ENCODE measurements at places on chromosomes 5 and 9.

GRCh38 chr9:23438299-23438907 lies 387.6 kb downstream of the ELAVL2 start:
- no peak for DNase-seq

DNA sequence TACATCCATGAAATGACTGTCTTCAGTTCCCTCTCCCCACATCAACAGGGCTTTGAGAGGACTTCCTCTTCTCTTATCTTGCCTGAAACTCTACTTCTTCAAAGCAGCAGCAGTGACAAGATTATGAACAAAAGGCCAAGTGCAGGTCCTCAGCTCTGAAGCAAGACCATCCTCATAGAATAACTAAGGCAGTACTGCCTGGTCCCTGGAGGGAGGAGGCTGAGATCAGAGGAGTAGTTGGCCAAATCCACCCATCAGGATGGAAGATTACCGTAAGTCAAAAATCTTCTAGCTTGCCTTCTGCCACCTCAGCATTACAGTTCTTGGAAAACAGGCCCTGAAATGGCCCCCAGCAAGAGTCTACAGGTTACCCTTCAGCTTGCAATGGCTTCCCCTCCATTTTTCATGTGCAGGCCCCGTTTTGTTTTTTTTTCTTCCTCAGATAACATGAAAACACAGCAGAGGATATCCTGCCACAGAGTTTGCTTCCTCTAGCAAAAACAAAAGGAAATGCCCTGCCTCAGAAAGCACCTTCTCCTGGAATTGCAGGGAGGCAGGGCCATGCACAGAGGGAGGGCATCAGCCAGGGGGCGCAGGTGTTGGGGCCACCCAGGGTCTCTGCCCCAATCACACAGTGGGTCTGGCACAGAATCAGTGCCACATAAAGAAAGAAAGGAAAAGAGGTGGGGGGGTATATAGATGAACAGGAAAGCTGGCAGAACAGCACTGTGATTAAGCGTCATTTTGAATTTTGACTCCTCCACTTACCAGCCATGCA lies 40.0 kb downstream of the KLHL3 start:
- DNase-seq = no peak

DNA sequence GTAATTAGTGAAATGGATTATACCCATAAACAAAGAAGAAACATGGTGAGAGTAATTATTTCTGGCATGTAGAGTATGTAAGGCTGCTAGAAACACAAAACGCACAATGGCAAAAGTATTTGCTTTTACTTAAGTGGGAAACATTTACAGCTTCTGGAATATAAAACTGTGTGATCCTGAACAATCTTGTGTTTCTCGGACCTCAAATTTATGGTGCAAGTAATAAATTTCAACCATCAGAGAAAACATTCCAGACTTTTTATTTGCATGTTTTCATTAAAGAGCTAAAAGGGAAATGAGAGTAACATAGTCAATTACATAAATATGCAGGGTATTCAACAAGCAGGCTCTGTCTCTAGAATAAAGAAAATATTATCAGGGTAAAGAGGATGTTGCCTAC lies 17.2 kb upstream of the PRR16 start:
- DNase-seq = no peak

DNA sequence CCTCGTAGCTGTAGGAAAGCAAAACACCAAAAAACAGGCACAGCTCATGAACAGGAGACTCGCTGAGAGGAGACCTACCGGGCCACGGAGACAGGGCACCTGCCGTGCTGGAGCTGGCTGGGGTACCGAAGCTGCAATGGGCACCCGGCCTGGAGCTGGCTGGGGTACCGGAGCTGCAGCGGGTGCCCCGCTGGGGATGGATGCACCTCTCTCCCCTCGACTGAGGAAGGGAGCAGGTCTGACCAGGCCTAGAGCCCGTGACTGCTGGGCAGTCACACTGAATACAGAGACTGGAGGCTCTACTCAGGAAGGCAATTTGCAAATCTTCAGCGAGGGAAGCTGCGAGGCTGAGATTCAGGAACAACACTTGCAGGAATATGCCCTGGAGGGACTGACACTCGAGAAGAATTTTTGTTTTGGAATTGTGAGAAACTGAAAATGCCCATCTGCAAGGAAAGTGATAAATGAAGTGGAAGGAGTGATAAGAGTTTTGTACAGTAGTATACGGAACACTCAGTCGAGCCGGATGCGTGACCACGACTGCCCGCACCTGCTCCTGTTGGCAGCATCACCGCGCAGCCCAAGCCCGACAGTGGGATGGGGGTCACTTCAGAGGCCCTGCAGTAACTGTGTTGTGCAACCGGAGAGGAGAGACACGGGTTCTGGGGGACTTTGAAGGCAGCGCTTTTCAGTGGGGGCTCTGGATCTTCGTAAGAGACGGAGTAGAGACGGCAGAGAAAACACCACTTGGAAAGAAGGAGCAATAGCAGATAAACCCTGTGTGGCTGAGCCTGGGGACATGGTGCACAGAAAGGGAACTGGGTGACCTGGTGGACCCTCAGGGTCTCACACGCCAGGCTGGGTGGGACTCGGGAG lies 27.9 kb upstream of the LPCAT1 start:
- no peak for DNase-seq

DNA sequence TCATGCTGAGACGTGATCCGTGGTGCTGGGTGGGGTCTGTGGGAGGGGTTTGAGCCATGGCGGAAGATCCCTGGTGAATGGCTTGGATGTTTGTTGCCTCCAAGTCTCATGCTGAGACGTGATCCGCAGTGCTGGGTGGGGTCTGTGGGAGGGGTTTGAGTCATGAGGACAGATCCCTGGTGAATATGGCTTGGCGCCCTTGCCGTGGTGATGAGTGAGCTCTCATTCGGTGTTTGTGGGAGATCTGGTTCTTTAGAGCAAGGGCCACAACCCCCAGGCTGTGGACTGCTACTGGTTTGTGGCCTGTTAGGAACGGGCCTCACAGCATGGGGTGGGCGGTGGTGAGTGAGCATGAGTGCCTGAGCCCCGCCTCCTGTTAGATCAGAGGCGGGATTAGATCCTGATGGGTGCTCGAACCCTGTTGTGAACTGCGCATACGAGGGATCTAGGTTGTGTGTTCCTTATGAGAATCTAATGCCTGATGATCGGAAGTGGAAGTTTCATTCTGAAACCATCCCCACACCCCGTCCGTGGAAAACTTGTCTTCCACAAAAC lies 31.2 kb downstream of the NKD2 start:
- no peak for DNase-seq

GRCh38 chr9:90088434-90088833 lies 483.6 kb downstream of the GADD45G start:
- no peak for DNase-seq

- no peak for DNase-seq
Observed at GRCh38 chr9:96874201-96874785, 20.0 kb upstream of the ZNF782 start.

DNA sequence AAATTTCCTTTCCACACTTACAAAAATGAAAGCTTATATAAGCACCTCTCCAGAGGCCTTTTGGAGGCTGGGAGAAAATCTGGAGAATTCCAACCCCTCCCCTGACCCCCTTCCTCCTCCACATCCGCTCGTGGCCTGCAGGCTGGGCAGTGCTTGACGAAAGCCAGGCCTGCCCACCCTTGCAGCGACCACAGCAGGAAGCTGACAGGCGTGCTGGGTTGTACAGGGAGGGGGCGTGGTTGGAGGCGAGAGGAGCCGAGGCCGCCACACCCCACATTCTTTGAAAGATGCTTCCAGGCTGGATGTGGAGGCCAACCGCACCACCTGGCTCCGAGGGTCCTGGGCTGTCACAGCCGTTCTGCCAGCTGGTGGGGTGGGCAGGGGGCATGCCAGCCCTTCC lies 47.8 kb upstream of the IER5L start:
- no peak for DNase-seq

DNA sequence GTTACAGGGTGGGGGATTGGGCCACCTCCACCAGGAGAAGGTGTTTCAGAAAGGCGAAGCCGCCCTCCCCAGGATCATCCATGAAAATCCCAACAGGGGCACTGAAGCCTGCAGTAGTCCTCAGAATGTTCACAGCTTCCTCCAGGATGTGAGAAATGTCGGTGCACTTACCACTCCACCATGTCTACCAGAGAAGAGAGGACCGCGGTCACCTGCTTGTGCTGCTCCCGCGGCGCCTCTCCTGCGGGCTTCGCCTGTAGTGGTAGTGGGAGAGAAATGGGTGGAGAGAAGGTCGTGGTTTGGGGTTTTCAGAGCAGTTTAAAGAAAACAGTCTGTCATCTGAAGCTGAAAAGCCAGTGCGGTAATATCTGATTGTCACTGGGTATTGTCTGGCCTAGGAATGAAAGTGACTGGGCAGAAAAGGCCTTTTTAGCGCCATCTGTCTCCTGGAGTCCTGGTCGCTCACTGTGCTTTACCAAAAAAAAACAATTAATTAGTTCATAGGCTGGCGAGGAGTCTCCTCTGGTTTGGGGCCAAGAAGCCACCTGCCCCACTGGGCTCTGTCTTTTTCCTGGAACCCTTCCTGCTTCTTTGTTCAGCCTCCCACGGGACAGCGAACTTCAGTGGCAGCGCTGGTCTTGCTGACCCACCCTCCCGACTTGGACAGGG lies 23.0 kb upstream of the PPP1R26 start:
- no peak for DNase-seq

DNA sequence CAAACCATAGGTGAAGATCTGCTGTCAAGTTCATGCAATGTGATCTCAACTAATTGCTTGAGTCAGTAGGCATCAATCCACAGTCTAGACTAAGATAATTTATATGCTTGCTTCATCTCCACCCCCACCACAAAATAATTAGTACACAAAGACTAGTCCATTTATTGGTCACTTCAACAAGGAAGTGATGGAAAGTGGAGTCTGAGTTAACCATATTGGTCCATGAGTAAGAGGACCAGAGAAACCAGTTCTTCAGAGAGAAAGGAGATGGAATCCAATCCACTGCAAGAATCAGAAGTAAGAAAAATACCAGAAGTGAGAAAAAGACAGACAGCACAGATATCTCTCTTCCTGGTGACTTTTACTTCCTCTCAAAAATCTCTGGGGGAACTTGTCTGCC lies 366.5 kb downstream of the CHSY3 start:
- DNase-seq = no peak

GRCh38 chr5:571791-572190 lies 40.3 kb upstream of the CEP72 start:
- no peak for DNase-seq

DNA sequence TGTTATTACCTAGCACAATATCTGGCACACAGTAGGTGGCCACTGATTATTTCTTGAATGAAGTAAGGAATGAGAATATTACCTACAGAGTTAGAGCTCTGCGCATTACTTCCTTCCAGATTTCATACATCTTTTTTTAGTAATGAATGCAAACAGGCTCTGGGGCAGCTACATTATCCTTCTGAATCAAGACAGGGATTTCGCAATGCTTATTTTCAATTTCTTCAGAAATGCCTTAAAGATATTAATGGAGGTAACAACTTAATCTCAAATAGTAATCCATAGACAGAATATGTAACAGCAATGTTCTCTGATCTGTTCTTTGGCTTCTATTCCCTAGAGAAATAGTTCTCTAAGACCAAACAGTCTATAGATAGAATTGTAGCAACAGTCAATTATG lies 32.6 kb downstream of the CDKN2A start:
- no peak for DNase-seq
